Retina (tissue), 1 donor: ENCODE measurements at places on chromosomes 3 and 15.

DNA sequence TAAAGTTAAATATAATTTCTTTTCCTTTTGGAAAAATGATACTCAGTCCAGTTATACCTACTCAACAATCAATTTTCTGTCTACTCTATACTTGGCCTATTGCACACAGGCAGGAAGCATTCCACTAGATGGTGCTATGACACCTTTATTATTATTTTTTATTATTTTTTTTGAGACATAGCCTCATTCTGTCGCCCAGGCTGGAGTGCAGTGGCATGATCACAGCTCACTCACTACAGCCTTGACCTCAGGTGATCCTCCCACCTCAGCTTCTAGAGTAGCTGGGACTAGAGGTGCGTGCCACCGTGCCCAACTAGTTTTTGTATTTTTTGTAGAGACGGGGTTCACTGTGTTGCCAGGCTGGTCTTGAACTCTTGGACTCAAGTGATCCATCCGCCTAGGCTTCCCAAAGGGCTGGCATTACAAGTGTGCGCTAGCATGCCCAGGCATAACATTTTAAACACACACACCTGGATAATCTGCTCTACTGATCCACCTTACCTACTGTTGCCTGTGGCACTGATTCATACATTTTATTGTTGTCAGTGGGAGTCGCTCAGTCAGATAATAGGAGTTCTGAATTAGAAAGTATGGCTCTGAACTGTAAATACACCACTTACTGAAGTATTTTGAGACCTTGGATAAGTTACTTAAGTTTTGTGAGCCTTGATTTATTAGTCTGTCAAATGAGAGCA, 56.2 kb downstream of the EIF3J start:
- DNase-seq, result no peak

DNA sequence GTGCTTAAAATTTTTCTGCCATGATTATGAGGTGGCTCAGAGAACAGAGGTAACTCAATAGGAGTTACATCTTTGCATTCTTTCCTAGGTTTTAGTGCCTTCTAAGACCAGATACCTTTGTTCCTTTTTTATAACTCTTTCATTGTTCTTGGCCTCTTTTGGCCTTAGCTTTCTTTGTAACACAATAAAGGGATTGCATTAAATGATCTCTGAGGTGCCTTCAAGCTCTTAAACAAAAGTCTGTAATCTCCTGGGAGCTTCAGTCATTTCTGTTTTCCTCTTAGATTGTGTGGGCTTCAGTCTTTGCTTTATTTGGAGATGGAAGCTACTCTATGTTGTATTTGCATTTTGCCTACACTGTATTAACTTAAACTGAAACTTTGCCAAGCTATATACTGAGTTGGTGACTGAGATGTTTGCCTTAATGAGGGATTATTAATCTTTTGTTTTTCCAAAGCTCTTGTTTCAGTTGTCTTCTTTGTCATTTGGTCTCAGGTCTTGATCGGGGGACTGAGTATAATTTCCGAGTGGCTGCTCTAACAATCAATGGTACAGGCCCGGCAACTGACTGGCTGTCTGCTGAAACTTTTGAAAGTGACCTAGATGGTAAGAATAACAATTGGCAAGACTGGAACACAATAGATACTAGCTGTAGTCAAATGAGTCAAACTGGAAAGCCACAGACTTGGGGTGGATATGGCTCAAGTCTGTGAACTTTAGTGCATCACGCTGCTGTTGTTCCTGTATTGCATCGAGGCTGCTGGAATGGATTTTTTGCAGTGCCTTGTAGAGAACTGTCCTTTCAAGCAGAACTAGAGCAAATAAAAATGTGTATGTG, 110.3 kb downstream of the HCN4 start:
- no peak for DNase-seq

DNA sequence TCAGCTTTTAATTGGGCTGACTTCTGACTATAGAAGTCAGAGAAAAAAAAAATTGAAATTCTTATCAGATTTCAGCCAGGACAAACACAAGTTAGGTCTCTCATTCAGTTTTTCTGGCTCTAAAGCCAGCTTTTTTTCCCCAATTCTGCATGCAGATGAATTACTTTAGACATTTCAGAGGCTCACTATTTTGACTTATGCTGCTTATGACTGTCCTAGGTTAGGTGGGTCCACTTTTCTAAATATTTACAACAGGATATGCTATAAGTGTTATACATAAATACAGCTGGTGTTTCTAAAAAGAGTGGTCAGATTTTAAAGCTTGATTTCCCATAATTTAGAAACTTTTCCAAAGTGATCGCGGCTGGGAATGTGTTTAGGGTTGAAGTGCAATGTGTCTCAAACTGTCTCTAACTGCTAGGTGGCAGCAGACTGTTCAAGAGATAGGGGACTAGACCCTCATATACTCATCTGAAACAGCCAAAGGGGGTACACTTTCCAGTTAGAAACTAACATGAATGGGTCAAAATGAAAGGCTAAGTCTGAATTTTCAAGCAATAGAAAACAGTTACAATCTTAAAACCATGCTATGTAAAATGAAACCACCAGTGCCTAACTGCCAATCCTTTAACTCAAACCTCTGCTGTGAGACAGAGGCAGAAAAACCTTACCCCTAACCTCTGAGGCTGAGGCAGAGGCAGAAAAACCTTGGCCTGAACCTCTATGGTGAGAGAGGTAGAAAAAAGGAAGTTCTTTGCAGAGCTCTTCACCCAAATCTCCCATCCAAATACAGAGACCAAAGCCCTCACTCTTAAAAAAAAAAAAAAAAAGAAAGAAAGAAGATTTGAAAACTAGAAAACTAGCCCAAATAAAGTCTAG, 596.0 kb downstream of the NTRK3 start:
- DNase-seq, result no peak

- peak; percentile 60 for DNase-seq
Measured at GRCh38 chr3:176872771-176873209, 324.5 kb downstream of the TBL1XR1 start.

- no peak for DNase-seq
Measured at GRCh38 chr3:37598808-37599581, 262.7 kb upstream of the CTDSPL start.

GRCh38 chr15:70226337-70226980, 128.7 kb upstream of the TLE3 start:
- DNase-seq, result no peak

DNA sequence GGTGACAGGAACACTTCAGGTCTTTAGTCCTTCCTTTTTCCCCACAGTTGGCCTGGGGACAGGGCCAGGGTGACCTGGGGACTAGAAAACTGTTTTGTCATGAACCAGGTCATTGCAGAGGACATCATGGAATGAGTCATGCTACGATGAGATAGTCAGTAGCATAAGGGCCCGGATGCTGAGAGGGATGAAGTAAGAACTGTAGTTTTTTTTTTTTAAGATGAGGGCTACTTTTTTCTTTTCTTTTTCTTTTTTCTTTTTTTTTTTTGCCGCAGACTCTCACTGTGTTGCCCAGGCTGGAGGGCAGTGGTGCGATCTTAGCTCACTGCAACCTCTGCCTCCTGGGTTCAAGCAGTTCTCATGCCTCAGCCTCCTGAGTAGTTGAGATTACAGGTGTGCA, 8.0 kb downstream of the MAP2K5 start:
- DNase-seq, result no peak

- DNase-seq, result no peak
Measured at GRCh38 chr3:192933779-192934460, 16.3 kb upstream of the MB21D2 start.

- DNase-seq, result no peak
Measured at GRCh38 chr15:35701402-35702046, 155.6 kb upstream of the DPH6 start.

- no peak for DNase-seq
Measured at GRCh38 chr3:141257961-141258360, 26.3 kb downstream of the PXYLP1 start.

GRCh38 chr3:11137627-11137959, 16.7 kb upstream of the HRH1 start:
- DNase-seq, result no peak

DNA sequence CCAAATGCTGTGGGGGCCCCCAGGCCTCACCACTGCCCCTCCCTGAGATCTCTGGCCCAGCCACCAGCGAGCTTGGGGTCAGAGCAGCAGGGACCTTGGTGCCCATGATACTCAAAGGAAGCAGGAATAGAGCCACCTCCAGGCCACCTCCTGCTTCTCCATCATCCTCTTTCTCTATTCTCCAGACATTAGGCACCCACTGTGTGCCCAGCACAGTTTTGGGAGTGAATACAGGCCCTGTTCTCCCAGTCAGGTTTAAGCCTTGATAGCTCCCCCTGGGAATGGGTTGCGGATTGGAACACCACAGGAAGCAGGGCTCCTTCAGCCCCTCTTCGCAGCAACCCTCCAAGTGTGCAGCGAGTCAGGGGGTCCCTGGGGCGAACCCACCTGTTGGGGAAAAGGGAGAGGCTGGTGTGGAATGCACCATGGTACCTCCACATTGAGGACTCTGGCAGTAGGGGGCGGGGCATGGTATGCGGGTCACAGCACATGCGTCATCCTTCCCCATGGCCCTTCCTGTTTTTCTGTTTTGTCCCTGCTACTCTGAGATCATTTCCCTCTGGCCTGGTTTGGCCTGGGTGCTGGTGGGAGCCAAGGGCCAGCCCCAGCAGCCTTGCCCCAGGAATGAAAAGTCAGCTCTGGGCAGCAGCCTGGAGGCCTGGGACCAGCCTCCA, 14.2 kb upstream of the SEMA3B start:
- DNase-seq, result no peak

- DNase-seq, result no peak
Measured at GRCh38 chr15:29424118-29424517, 154.5 kb upstream of the NSMCE3 start.

DNA sequence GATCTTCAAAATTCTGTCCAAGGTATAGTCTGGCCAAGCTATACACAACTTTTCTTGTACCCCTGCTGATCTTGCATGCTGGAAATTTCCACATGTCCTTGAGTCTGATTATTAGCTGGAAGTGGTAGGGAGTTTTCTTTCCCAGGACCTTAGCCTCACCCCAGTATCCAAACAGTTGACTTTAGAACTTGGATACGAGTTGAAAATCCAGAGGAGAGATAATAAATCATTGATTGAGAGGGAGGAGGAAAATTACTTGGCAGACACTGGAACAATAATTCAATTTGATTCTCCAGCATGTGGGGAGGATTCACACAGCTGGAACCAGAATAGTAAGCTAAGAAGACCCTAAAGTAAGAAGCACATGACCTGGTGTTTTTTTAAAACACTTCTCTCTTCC, 116.4 kb downstream of the IL5RA start:
- DNase-seq, result no peak

GRCh38 chr15:74461847-74462511, 1.0 kb upstream of the UBL7 start:
- DNase-seq, result no peak

DNA sequence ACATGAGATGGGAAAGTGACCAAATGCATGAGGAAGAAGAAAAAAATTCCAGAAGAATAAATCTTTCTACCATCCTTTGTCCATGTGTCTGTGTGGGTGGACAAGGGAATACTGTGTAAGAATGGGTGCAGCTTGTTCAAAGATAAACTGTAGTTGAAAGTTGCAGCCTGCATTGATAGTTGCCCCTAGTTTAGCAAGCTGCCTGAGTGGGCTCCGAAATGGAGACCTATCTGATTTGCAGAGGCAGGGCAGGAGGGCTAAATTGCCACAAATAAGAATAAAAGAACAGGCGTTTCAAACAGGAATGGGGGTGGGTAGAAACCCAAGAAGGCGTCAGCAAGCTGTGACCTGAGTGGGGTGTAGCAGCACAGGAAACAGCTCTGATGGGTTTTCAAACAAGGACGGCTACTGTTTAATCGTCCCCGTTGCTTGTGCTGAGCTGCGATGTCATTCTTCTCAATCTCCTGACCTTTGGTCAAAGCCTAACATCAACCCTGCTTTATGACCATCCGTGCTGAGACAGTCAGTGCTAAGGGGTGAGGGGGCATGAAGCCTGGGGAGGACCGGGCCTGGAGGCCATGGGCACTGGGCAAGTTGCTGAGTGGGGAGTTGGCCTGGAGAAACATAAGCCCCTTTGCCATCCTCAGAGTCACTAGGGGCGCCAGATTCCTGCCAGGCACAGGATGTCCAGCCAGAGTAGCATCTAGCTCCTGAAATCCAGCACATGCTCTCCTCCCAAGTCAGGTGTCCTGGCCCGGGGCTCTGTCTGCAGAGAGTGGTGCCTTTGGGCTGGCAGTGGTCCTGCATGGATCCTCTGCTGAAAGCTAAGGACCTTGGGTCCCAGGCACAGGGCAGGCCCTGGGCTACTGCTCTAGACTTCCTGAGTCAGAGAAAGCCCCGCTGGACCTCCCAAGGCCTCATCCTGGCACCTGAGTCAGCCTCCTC, 19.2 kb upstream of the C15orf39 start:
- no peak for DNase-seq

DNA sequence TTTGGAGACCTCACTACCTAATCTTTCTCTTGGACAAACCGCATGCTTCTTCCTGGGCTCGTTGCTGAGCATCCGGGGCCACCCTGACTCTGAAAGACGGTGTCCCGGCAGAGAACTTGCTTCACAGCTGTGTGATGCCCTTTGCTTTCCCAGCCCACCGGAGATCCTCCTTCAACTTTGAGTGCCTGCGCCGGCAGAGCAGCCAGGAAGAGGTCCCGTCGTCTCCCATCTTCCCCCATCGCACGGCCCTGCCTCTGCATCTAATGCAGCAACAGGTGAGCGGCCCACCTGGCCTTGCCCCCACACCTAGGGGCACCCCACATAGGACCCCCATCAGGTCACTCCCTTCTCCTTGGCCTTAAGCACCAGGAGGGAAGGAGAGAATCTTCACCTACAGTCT, 37.7 kb downstream of the CHDH start:
- DNase-seq, result no peak

GRCh38 chr3:57787867-57788623, 31.9 kb downstream of the SLMAP start:
- no peak for DNase-seq

DNA sequence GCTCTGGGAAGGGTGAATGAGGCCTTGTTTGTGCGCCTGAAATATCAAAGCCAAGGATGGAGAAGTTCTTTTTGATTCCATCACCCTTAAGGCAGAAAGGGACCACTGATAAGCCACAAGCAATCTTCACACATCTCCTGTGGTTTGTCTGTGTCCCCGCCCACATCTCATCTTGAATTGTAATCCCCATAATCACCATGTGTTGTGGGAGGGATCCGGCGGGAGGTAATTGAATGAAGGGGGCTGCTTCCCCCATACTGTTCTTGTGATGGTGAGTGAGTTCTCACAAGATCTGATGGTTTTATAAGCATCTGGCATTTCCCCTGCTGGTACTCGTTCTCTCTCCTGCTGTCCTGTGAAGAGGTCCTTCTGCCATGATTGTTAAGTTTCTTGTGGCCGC, 329.6 kb upstream of the RGMA start:
- no peak for DNase-seq

DNA sequence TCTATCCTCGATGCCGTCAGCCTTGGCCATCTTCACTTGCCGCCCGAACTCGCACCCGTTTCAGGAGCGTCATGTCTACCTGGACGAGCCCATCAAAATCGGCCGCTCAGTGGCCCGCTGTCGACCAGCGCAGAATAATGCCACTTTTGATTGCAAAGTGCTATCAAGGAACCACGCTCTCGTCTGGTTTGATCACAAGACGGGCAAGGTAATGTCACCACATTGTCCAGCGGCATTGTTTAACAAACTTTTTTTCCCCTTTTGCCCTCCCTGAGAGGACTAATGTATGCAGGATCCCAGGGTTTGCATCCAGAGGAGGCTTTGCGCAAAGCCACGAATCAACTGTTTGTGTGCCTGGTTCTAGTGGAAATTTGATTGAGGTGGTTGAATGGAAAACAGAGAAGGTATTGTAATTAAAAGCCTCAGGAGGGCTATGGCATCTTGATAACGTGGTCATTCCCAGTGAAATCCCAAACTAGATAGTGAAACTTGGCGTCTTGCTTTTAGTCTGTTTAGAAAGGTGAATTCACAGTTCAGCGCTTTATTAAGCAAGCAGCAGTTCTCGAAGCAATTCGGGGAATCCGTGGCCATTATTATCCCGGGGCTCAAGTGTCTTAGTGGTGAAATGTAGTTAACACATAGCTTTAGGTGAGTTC, 1.7 kb downstream of the SLMAP start:
- DNase-seq, result peak; percentile 36
